ENCODE measurements at places on chromosomes 7 and 10.

DNA sequence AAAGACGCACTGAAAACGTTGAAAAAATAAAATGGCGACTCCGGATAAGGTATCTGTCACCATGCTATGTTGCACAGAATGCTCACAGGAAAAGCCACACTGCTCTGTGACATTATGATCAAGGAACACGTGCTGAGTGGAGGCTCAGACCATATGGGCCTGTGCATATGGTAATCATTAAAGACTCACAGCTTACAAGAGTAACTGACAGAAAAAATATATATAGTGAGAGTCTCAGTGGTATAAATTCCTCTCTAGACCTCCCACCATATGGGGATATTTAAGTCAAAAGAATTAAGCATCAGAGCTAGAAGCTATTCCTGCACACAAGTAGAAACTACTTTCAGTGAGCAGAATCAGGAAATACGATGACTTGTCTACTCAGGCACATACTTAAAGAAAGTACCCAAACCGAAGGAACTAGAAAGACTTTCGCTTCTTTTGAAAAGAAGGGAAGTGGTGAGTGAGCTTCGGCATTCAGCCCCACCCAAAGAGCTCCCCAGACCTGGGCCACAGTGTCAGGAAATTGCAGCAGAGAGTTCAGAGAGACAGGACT lies 65.1 kb upstream of the MPP7 start:
- peak; percentile 76 for DNase-seq

DNA sequence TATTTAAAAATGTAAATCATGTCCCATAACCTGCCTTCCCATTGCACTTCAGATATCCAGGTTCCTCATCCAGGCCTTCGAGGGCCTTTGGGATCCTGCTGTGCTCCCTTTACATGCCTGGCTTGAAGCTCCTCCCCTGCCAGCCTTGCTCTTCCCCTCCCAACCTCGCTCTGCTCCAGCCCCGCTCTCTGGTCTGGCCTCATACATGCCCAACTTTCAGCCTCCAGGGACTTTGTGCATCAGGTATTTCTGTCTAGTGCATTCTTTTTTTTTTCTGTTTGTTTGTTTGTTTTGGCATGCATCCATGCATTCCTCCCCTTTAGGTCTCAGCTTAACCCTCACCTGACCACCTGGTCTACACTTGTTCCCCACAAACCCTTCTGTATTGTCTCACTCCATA lies 160.3 kb downstream of the SNX10 start:
- DNase-seq = no peak

DNA sequence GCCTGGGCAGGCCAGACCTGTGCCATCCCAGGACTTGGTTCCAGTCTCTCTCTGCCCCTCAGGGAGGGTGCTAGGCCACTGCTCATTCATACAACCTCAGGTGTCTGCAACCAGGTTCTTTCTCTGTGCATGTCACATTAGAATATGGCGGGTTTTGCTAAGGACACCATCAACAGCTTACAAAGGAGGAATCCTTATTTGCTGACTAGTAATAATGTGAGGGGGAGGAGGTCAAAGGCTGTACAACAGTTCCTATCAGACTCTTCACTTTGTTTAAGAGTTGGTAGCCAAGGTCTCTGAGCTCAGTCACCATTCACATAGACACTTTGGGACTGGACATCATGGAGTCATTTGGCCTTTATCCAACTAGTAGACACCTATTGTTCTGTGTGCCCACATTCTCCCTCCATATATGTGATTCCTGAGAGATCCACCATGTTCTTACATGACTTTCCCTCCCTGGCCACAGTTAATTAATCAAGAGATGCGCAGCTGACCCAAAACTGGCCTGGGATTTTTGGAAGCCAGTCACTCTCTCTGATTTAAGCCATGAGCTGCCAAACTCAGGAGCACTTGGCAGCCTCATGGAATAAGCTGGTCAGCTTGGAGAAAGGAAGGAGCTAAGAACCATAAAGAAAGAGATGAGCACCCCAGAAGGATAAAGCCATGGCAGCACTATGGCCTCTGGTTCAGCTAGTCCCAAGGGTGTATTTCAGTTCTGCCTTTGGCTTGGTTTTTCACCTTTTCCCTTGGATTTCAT lies 51.2 kb downstream of the DPCD start:
- no peak for DNase-seq

DNA sequence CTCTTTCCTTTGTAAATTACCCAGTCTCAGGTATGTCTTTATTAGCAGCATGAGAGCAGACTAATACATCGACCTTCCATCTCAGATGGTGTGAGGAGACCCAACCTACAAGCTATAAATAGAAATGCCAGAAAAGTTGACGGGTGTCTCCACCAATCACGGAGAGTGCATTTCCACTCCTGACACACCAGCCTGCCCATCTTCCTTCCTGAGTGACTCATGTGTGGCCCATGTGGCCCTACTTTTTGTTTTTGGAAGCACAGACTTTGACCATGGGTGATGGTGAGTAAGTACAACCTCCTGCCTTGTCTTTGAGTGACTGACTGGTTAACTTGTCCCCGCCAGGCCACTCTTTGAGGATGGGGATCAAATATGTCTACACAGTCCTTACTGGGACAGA lies 147.0 kb downstream of the OAT start:
- no peak for DNase-seq

GRCh38 chr7:94240902-94241301 lies 153.8 kb upstream of the COL1A2 start:
- DNase-seq = no peak

All from activated CD4-positive, alpha-beta memory T cell treated with anti-CD3 and anti-CD28 coated beads for 36 hours (primary cell).